ENCODE measurements at places on chromosomes 5 and 9.

- DNase-seq: no peak
Observed at GRCh38 chr5:118806571-118806970, 181.8 kb downstream of the DTWD2 start.

- no peak for DNase-seq
Observed at GRCh38 chr9:129319076-129319937, 141.2 kb upstream of the IER5L start.

GRCh38 chr5:109859537-109859936 lies 169.8 kb downstream of the MAN2A1 start:
- no peak for DNase-seq

- no peak for DNase-seq
Observed at GRCh38 chr5:144798595-144798994, 627.9 kb downstream of the KCTD16 start.

DNA sequence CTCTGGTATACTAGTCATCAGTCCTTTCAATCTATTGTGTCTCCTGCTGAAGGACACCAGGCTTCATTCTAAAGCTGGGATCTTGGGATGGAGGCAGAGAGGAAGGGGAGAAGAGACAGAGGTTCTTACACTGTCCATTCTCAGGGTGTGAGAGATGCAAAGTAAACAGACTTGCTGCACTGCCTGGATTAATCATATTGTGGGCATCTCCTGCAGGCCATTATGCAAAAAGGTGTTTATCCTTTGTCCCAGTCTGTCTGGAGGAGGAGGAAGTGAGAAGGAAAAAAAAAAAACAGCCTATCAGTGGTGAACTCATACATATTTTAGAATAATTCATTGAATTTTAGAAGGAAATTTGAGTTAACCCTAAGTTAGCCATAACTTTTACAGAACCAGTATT lies 92.9 kb upstream of the TNPO1 start:
- DNase-seq: no peak

- no peak for DNase-seq
Observed at GRCh38 chr5:77170-77501, 14.8 kb upstream of the PLEKHG4B start.

DNA sequence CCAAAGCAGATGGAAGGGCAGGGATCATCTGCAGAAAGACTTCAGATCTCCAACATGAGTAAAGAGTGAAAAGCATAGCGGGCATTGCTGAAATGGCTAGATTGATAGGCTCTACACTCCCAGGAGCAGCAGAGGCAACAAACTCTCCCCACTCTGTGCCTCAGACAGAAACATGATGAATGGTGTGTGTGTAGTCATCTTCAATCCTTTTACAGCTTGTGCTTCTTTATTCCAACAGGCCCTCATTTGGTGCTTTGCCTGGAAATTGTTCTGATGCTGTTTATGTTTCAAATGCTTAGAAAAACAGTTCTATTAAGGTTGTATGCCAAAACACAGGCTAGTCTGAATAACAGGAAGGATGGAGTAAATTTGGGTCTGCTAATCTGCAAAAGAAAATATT lies 176.2 kb downstream of the DMRTA1 start:
- DNase-seq: no peak

GRCh38 chr9:124834591-124834990 lies 18.7 kb upstream of the WDR38 start:
- DNase-seq: no peak

GRCh38 chr9:85547599-85547998 lies 194.2 kb downstream of the AGTPBP1 start:
- no peak for DNase-seq

GRCh38 chr5:6900247-6901227 lies 187.3 kb downstream of the TENT4A start:
- DNase-seq: no peak

DNA sequence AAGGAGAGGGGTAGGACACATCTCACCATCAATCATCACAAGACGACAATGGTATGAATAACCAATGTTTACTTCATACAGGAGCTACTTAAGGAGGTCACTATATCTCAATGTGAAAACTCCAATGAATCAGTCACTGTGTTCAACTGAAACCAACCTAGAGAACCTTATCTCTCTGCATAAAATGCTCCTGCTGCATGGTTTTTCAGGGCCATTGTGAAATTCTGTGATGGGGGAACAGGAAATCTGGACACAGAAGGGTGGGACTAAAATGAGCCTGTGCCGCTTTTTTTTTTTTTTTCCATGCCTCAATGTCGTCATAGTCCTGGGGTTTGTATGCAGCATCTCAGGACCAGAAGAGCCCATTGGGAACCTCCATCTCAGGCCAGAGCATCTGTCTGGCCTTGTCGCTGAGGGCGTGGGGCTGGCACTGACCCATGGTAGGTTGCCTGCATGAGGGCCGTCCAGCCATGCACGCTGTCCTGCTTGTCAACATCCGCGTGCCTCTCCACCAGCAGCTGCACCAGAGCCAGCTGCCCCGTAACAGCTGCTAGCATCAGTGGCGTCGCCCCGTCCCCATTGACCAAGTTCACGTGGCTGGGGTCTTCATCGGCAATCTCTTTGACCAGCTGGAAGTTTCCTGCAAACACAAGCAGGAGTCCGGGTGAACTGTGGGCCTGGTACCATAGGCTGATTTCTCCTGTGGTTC lies 12.7 kb downstream of the ANKS6 start:
- DNase-seq: no peak

- DNase-seq: no peak
Observed at GRCh38 chr5:56514245-56514644, 281.1 kb upstream of the ANKRD55 start.

DNA sequence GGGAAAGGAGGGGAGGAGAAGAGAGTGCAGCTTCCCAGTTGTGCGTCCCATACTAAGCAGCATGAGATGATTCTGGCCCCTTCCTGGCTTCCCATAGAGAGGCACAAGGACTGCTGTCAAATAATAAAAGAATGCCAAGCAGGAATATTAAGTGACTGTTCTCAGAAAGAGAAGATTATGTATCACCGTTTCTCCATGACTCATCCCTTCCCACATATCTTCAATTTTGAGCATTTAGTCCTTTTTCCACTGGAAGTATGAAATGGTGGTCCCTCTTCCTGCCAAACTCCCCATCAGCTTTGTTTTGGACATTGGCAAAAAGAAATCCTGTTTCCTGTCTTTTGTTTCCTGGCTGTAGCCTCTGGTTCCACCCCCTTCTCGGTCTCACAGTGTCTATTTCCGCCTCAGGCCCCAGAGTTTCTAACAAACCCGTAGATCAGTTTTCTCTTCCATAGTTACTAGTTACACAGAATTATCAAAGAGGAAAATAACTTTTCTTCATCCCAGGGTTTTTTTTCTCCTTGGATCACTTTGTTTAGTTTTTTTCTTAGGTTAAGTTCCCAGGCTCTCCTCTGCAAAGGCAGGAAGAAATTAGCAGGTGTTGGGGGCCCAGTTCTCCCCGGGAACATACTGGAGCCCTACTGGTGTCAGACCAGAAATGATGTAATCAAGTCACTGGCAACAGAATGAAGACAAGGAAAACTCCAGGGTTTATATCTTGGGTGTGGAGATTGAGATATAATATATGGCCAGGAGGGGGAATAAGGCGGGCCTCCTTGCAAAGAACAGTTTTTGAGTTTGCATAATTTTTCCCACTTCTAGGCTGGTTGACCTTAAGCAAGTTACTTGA lies 26.4 kb upstream of the ARHGAP26 start:
- DNase-seq: no peak

DNA sequence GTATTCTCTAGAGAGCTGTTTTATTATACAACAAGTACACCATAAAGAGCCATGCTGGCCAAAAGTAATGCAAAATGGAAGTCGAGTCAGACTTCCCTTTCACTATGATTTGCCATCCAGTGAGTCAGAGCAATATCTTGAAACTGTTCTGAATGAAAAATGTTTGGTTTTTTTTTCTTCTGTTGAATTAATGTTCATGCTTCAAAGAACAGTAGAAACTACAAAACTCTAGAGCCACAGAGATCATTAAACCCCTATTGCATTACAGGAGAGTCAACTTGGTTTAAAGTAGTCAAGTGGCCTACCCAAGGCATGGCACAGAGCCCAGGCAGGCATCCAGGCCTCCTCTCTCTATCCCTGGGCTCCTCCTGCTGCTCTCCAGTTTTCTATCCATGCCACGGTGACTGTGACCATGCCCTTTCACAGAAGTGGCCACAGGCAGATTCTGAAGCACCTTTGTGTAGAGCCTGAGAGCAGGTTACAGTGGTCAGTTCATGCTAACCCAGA lies 358.9 kb downstream of the DEPDC1B start:
- DNase-seq: no peak

- DNase-seq: no peak
Observed at GRCh38 chr5:56142614-56143372, 90.3 kb downstream of the ANKRD55 start.

- DNase-seq: no peak
Observed at GRCh38 chr5:14591548-14591947, 10.0 kb downstream of the OTULINL start.

GRCh38 chr9:97934321-97935115 lies 3.5 kb downstream of the HEMGN start:
- DNase-seq: no peak

GRCh38 chr5:67620424-67621397 lies 424.1 kb upstream of the CD180 start:
- no peak for DNase-seq

DNA sequence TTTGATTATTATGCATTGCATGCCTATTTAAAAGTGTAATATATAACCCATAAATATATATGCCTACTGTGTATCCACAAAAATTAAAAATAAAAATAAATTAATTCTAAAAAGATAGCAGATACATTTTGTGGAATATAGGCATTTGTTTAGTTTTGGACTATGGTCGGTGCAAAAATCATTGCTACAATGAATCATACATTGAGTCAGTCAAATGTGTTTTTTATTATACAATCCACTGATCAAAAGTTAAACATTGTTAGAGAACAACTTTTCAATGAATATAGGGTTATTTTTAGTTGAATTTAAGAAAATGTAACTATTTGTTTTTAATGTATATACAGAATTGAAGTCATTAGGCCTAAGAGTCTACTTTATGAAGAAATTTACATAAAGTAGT lies 885.9 kb downstream of the EFNA5 start:
- no peak for DNase-seq

DNA sequence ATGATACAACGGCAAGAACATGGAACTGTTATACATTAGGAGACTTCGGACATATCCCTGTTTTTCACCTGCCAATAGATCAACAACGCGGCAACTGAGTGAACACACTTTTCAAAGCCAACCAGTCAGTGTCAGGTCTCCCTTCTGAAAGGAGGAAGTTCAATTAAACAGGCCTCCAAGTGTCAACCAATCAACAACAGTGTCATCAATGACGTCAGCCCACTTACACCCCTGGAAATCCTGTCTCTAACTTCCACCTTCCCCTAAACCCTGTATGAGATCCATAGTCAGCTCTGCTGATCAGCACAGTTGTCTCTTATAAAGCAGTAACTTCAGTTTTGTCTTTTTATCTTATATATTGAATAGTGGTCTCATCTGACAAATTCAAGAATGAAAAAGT lies 36.6 kb downstream of the DMRT3 start:
- DNase-seq: no peak

DNA sequence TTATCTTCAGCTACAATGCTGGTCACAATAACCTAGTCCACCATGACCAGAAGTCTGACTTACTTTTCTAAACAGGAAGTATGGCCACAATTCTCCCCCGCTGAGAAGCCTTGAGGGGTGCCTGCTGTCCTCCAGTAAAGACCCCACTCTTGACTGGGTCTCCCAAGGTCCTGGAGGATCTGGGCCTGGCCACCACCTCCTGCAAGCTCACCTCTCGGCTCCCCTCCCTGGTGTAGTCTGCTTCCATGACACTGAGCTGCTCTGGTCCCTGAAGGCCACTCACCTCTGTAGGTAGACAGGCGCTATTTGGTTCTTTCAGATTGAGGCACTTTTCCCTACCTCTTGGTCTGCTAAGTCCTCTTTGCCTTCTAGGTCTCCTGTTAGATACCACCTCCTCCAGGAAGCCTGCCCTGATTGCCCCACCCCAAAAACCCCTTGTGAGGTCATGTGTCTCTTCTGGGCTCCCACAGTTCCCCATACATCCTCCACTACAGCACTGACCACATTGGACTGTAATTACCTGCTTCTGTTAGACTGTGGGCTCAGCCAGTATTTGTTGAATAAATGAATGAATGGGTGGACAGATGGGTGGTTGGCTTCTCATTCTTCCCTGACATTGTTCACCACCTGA lies 62.6 kb upstream of the IER5L start:
- DNase-seq: no peak

DNA sequence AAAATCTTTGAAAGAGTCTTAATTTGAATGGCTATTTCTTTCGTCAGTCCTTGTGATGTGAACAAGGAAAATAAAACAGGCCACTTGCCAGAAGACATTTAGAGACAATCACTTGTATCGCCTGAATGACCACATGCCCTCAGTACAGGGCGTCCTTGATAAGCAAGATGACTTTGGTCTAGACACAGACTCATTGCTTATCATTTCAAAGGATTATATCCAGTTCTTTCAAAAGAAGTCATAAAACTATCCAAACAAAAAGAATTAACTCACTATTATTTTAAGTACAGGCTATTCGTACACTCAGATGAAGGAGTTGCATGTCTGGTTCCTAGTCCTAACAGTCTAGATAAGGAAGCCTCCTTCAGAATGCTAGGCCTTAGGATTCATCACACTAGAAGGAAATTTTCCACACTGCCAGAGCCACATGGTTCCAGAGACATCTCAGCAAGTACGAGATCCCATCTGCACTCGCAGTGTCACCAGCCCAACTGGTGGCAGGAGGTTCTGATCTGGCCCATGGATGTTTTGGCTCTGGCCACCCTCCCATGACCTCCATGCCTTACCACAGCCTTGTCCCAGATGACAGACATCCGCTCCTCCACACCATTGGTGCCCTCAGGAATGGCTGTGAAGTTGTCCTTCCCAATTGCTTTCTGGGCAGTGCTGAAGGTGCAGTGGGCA lies 109.6 kb downstream of the DPYSL3 start:
- no peak for DNase-seq

DNA sequence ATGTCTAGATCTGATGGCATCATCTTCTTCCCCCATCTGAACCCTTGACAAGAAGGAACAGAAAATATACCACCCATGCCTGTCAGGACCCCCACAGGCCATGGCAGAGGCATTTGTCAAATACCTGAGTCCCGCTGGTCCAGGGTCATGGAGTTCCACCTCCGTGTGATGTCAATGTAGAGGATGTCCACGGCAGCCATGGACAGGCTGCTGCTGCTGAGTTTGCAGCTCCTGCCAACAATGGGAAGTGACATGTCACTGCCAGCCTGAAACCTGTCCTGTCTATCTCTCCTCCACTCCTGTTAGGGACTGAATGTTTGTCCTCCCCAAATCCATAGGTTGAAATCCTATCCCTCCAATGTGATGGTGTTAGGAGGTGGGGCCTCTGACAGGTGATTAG lies 208.8 kb downstream of the DAB2IP start:
- no peak for DNase-seq

- DNase-seq: no peak
Observed at GRCh38 chr5:36521838-36522745, 84.3 kb upstream of the SLC1A3 start.

- no peak for DNase-seq
Observed at GRCh38 chr9:130756037-130756436, 62.5 kb downstream of the EXOSC2 start.

GRCh38 chr5:93800988-93801811 lies 59.8 kb upstream of the POU5F2 start:
- no peak for DNase-seq

Data from stimulated activated CD8-positive, alpha-beta memory T cell treated with anti-CD3 and anti-CD28 coated beads, Interleukin-2, amount 100 ng/mL, for 48 hours (primary cell).